ENCODE measurements at places on chromosomes 3 and 15. TPM values are rescaled to one million over a fixed set of nuclear protein-coding genes. Genes with fewer than 3 reads are reported as not detected.

FBXO40 gene
- total RNA-seq: not detected

CHRD gene
- total RNA-seq: 1.4 TPM

MAP6D1 gene
- 0.57 TPM for total RNA-seq

HDGFL3 gene
- total RNA-seq: 21.6 TPM

P2RY13 gene
- total RNA-seq: not detected

CACNA2D2 gene
- 0.09 TPM for total RNA-seq

DNAH1 gene
- total RNA-seq: 1.7 TPM

C3orf70 gene
- total RNA-seq: 0.14 TPM

CRTAP gene
- 271 TPM for total RNA-seq

SEMA7A gene
- 3.8 TPM for total RNA-seq

LSMEM2 gene
- total RNA-seq: not detected

ZKSCAN7 gene
- total RNA-seq: 7.8 TPM

CYP1A2 gene
- total RNA-seq: not detected

IQCH gene
- 3.3 TPM for total RNA-seq

SAMD7 gene
- not detected for total RNA-seq

DTX3L gene
- total RNA-seq: 12.1 TPM

PPARG gene
- 16.2 TPM for total RNA-seq

GRK7 gene
- total RNA-seq: not detected

TP53BP1 gene
- 83.6 TPM for total RNA-seq

OSBPL10 gene
- 13.5 TPM for total RNA-seq

ITGA11 gene
- total RNA-seq: 55.0 TPM

ECE2 gene
- total RNA-seq: not detected

CHD2 gene
- total RNA-seq: 73.9 TPM

UROC1 gene
- total RNA-seq: not detected

RAB6B gene
- 0.37 TPM for total RNA-seq

LRRC57 gene
- 8.4 TPM for total RNA-seq

AGTR1 gene
- total RNA-seq: 2.9 TPM

KNG1 gene
- total RNA-seq: not detected

All from smooth muscle cell of bladder (primary cell).